CD4-positive, CD25-positive, alpha-beta regulatory T cell (primary cell): ENCODE measurements at places on chromosomes 16 and 17.
A peak's percentile ranks its signal among the peaks of the same experiment; 100 is the strongest.

DNA sequence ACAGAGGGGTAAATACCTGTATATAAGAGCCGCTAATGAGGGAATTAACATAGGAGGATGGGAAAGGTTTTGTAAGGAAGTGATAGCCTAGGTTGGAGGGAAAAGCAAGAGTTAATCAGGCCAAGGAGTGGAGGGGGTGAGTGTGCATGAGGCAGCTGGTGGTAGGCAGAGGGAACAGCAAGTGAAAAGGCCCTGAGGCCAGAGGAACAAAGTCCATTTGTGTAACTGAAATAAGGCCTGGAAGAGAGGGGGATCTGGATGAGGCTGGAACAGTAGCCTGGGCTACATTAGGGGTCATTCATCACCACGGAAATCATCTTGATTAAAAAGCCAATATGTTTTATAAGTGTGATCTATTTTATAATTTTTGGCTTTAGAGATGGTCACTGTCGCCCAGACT, 45.7 kb downstream of the FZD2 start:
- H3K36me3 ChIP-seq = no peaks in the 10 kb centered on the region
- H3K27ac ChIP-seq = no peak overlapping the region
- H3K27me3 ChIP-seq = no peaks in the 10 kb centered on the region
- DNase-seq = no peak
- H3K4me1 ChIP-seq = no peaks in the 10 kb centered on the region

GRCh38 chr16:29736764-29737163, 9.0 kb downstream of the C16orf54 start:
- no peak overlapping the region for H3K27ac ChIP-seq
- no peak overlapping the region for H3K4me3 ChIP-seq
- H3K27me3 ChIP-seq = no peaks in the 10 kb centered on the region
- peaks cover 7% of the 10 kb centered on the region for H3K36me3 ChIP-seq
- DNase-seq = no peak

DNA sequence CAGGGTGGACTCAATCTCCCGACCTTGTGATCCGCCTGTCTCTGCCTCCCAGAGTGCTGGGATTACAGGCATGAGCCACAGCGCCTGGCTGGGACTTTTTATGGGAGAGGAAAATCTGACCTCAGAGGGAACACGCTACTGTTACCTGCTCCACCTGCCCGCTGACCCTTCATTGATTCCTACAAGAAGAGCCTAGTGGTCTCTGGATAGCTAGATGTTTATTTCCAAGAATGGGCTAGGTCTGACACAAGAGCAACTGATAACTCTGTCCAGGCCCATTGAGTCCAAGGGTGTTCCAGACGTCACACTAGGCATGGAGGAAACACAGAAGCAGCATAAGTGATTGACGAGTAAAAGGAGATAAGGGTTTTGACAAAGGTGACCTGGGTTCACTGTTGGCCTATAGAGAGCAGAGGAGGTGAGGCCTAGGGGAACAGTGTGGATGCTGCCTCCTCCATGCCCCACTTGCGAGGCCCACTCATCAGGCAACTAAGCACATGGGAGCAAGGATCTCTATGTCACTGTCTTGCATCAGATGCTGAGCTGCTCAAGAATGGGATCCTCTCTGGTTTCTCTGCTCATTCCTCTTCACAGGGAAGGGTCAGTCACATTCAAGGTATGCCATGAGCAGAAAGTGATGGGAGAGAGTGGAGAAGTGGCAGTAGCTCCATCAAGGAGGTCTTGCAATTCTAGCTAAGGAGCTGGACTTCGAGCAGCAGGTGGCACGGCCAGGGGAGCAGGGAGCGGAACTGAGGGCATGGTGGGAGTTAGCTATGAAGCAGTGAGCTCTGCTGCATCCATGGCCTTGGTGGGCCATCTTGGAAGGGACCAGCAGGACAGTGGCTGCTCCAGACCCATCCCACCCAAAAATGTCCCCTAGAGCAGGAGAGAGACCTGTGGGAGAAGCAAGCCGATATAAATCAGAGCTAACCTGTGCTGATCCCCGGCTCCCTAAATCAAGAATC, 145.2 kb downstream of the WSCD1 start:
- no peak overlapping the region for H3K4me3 ChIP-seq
- no peaks in the 10 kb centered on the region for H3K36me3 ChIP-seq
- no peaks in the 10 kb centered on the region for H3K4me1 ChIP-seq

GRCh38 chr16:9402293-9402860, 310.9 kb downstream of the HAPSTR1 start:
- no peak for DNase-seq
- H3K4me1 ChIP-seq = no peaks in the 10 kb centered on the region
- no peak overlapping the region for H3K4me3 ChIP-seq
- H3K36me3 ChIP-seq = no peaks in the 10 kb centered on the region
- no peak overlapping the region for H3K27ac ChIP-seq

DNA sequence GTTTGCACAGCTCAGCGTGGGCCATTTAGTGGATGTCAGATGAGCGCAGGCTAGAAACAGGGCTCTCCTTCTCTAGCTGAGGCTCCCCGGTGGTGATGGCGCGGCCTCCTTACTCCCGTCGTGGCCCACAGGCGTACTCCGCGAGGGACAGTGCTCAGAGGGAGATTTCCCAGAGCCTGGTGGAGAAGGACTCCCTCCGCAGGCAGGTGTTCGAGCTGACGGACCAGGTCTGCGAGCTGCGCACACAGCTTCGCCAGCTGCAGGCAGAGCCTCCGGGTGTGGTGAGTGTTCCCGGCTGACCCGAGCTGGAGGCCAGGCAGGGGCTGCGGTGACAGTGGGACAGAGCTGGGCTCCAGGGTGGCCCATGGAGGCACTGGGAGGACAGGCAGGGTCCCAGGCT, 21.4 kb downstream of the CARD14 start:
- no peaks in the 10 kb centered on the region for H3K36me3 ChIP-seq
- H3K27me3 ChIP-seq = no peaks in the 10 kb centered on the region
- H3K4me1 ChIP-seq = no peaks in the 10 kb centered on the region
- no peak for DNase-seq
- no peak overlapping the region for H3K27ac ChIP-seq

GRCh38 chr16:51637770-51638094, 486.7 kb upstream of the SALL1 start:
- H3K27ac ChIP-seq = no peak overlapping the region
- H3K4me3 ChIP-seq = no peak overlapping the region
- no peaks in the 10 kb centered on the region for H3K36me3 ChIP-seq
- no peak for DNase-seq

GRCh38 chr16:53925107-53925410, 221.1 kb downstream of the FTO start:
- no peak for DNase-seq
- H3K27me3 ChIP-seq = no peaks in the 10 kb centered on the region
- no peaks in the 10 kb centered on the region for H3K4me1 ChIP-seq
- no peak overlapping the region for H3K27ac ChIP-seq

DNA sequence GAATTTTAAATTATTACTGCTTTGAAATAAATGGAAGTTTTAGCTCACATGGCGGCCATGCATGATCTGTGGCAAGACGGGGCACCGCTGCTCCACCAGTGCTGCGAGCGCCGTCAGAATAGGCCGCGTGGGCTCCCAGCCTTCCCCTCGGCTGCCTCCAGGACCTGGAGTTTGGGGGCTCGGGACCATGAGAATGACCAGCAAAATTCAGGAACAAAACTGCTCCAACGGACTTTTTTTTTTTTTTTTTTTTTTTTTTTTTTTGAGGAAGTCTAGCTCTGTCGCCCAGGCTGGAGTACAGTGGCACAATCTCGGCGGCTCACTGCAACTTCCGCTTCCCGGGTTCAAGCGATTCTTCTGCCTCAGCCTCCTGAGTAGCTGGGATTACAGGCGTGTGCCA, 38.3 kb upstream of the AKAP1 start:
- H3K4me3 ChIP-seq = no peak overlapping the region
- peaks cover 16% of the 10 kb centered on the region for H3K4me1 ChIP-seq
- H3K27me3 ChIP-seq = peaks cover 21% of the 10 kb centered on the region
- H3K27ac ChIP-seq = no peak overlapping the region
- no peak for DNase-seq
- no peaks in the 10 kb centered on the region for H3K36me3 ChIP-seq

- DNase-seq = no peak
- H3K4me1 ChIP-seq = no peaks in the 10 kb centered on the region
- H3K4me3 ChIP-seq = no peak overlapping the region
- no peaks in the 10 kb centered on the region for H3K27me3 ChIP-seq
- H3K36me3 ChIP-seq = peaks cover 93% of the 10 kb centered on the region
These were observed 64.1 kb downstream of the PIPOX start for GRCh38 chr17:29107084-29107483.

GRCh38 chr17:36111068-36111490, 7.5 kb downstream of the CCL4 start:
- peaks cover 3% of the 10 kb centered on the region for H3K27me3 ChIP-seq
- no peak overlapping the region for H3K27ac ChIP-seq
- no peak for DNase-seq
- H3K4me1 ChIP-seq = no peaks in the 10 kb centered on the region

GRCh38 chr16:66996324-66996982, 8.1 kb downstream of the CES4A start:
- no peaks in the 10 kb centered on the region for H3K27me3 ChIP-seq
- H3K4me1 ChIP-seq = peaks cover 9% of the 10 kb centered on the region
- no peaks in the 10 kb centered on the region for H3K36me3 ChIP-seq
- no peak overlapping the region for H3K27ac ChIP-seq
- DNase-seq = no peak
- no peak overlapping the region for H3K4me3 ChIP-seq

DNA sequence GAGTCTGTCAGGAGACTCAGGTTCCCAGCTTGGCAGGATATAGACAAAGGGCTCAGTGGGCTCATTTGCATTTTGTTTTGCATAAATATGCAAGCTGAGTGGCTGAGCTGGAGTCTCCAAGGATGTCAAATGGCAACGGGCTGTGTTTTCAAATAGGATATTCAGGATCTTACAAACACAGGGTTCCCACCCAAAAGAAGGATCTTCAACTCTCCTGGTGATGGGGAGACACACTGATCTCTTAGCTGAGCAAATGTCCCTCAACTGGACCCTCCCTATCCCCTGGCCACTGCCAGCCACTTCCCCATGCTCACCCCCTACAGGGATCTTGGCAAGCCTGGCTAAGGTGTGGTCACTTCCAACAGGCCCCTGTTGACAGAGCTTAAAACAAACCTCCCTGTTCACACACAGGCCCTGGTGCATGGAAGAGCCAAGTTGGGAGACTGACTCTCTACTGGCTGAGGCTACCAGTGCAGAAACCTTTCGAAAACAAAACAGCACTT, 61.6 kb downstream of the SOX9 start:
- no peaks in the 10 kb centered on the region for H3K36me3 ChIP-seq
- H3K4me3 ChIP-seq = no peak overlapping the region
- DNase-seq = no peak
- no peak overlapping the region for H3K27ac ChIP-seq

DNA sequence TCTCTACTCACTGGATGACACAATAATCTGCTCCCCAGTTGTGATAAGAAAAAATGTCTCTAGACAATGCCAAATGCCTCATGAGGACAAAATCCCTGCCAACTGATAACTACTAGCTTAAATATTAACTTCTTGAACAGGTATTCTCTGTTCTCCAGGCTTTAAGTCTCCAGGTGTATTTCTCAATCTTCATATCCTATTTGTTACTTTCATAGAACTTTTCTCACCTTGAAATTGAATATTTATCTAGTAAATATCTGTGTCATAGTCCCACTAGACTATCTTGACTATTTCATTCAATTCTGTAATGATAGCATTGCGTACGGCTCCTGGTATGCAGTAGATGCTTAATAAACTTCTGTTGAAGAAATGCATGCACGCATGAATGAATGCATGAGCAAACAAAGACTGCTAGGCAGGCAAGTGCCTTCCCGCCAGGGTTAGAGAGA, 15.9 kb downstream of the HSD17B2 start:
- no peak for DNase-seq
- H3K27me3 ChIP-seq = peaks cover 3% of the 10 kb centered on the region
- no peaks in the 10 kb centered on the region for H3K4me1 ChIP-seq
- H3K36me3 ChIP-seq = no peaks in the 10 kb centered on the region

GRCh38 chr17:78896091-78896833, 6.7 kb downstream of the CEP295NL start:
- no peaks in the 10 kb centered on the region for H3K36me3 ChIP-seq
- H3K27ac ChIP-seq = no peak overlapping the region
- no peaks in the 10 kb centered on the region for H3K27me3 ChIP-seq
- no peak overlapping the region for H3K4me3 ChIP-seq
- DNase-seq = no peak

DNA sequence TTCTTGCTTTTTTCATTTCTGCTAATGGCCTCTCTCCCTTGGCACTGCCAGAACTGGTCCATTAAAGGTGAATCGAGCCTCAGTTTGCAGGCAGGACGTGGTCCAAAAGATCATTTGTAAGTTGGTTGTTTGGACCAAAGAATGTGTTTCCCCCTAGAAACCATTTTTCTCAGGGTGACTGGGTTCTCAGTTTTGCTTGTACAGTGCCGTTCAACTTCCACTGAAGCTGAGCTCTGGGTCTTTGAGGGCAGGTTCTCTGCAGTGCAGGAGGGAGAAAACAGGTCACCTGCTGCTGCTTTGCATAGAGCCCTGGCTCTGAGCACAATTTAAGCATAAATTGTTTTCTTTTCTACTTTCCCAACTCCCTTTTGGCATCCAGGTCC, 9.0 kb upstream of the AMZ2 start:
- peaks cover 27% of the 10 kb centered on the region for H3K4me1 ChIP-seq
- DNase-seq = peak; percentile 61
- H3K36me3 ChIP-seq = no peaks in the 10 kb centered on the region
- H3K27me3 ChIP-seq = no peaks in the 10 kb centered on the region

GRCh38 chr17:18921912-18922451, 30.0 kb upstream of the SLC5A10 start:
- H3K36me3 ChIP-seq = peaks cover 15% of the 10 kb centered on the region
- H3K27me3 ChIP-seq = no peaks in the 10 kb centered on the region
- DNase-seq = peak; percentile 62
- no peak overlapping the region for H3K27ac ChIP-seq

GRCh38 chr17:27981978-27982377, 60.5 kb upstream of the NLK start:
- no peak for DNase-seq
- H3K27me3 ChIP-seq = peaks cover 3% of the 10 kb centered on the region
- no peaks in the 10 kb centered on the region for H3K4me1 ChIP-seq
- no peak overlapping the region for H3K4me3 ChIP-seq

DNA sequence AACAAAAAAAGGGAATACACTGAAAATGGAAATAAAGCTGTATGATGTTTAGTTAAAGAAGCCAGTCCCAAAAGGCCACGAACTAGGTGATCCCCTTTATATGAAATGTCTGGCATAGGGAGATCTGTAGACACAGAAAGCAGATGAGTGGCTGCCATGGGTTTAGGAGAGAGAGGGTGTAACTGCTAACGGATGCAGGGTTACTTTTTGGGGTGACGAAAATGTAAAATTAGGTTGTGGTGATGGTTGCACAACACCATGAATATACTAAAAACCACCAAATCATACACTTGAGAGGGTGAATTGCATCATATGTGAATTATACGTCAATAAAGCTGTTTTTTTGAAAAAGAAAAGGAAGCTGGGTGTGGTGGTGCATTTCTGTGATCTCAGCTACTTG, 99.6 kb downstream of the ADCY9 start:
- H3K4me1 ChIP-seq = no peaks in the 10 kb centered on the region
- no peaks in the 10 kb centered on the region for H3K27me3 ChIP-seq
- H3K27ac ChIP-seq = no peak overlapping the region
- no peaks in the 10 kb centered on the region for H3K36me3 ChIP-seq

- no peaks in the 10 kb centered on the region for H3K4me1 ChIP-seq
- no peak overlapping the region for H3K27ac ChIP-seq
- no peak overlapping the region for H3K4me3 ChIP-seq
- no peak for DNase-seq
- H3K27me3 ChIP-seq = no peaks in the 10 kb centered on the region
These were observed 54.4 kb upstream of the GNG13 start for GRCh38 chr16:854808-855410.
